ENCODE measurements at places on chromosomes 13 and 19.

GRCh38 chr13:95234242-95234641, 67.0 kb downstream of the ABCC4 start:
- no peak for DNase-seq

GRCh38 chr19:40507892-40508291, 41.1 kb downstream of the SPTBN4 start:
- no peak for DNase-seq

- DNase-seq, result no peak
Measured at GRCh38 chr19:16159655-16160054, 13.7 kb downstream of the CIB3 start.

- no peak for DNase-seq
Measured at GRCh38 chr19:31586282-31586681, 237.0 kb upstream of the TSHZ3 start.

DNA sequence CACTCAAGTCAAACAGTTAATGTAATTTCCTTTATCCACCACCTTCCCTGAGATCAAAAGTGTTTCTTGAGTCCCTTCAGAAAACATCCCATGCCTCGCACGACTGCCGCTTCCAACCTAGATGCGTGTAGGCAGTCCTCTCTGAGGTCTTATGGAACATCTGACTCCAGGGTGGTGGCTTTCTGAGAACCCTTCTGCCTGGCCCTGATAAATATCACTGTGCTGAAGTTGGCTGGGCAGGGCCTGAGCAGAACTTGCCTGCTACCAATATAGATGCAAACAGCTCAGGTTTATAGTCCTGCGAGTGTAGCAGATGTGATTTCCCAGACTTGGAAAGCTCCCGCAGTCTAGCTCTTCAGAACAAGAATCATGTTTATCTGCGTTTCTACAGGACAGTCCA, 61.1 kb upstream of the GPR12 start:
- DNase-seq, result no peak

DNA sequence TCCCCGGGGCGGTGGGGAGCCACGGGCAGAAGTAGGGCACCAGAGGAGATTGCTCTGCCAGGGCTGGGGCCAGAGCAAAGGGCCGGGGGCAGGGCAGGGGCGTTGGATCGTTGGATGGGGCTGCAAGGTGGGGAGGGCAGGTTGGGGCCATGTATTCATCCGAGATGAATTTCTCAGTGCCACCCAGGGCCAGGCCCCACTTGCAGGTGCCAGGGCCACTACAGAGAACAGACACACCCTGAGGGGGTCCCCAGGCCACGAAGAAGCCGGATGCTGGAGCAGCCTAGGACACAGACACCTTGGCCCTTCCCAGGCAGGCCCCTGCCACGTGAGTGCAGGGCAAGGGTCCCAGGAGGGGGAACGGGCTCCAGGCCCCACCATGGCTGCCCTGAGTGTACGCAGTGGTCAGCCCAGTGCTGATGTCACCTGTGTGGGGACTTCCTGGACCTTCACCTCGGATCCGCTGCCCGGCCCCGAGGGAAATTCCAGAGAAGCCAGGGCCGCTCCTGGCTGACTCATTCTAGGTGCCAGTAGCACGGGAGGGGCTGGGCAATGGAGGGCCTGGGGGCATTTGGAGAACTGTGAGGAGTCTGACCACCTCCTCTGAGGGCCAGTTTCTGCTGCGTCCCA, 9.6 kb upstream of the SBNO2 start:
- DNase-seq, result peak; percentile 64

DNA sequence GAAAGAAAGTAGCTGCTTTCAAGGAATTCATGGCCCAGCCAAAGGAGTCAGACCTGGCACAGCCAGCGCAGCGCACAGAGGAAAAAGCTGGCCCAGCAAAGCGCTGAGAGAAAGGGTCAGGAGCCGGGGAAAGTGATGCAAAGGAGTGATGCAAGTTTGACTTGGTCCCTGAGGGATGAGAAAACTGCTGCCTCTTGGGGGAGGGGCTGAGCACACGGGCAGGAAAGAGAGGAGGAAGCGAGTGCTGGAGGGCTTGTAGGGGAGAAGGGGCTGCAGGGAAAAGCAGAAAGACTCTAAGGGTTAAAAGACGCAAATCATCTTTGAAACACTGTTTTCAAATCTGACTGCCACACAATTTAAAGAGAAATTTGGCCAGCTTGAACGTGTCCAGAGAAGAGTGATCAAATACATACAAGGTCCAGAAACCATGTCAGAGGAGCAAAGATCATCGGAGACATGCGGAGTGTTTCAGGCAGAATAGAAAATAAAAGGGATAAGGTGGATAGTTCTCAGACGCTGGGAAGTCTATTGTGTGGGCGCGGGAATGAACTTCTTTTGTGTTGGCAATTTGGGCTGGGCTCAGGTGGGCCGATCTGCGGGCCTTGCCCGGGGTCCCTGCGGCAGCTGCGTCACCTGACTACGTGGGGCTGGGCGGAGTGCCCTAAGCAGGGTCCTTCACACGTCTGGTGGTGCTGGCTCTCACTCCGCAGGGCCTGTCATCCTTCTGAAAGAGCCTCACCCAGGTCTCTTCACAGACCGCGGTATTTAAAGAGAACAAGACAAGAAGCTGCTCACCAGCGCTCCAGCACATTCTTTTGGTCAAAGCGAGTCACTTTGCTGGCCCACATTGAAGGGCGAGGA, 18.1 kb downstream of the N4BP2L1 start:
- no peak for DNase-seq

DNA sequence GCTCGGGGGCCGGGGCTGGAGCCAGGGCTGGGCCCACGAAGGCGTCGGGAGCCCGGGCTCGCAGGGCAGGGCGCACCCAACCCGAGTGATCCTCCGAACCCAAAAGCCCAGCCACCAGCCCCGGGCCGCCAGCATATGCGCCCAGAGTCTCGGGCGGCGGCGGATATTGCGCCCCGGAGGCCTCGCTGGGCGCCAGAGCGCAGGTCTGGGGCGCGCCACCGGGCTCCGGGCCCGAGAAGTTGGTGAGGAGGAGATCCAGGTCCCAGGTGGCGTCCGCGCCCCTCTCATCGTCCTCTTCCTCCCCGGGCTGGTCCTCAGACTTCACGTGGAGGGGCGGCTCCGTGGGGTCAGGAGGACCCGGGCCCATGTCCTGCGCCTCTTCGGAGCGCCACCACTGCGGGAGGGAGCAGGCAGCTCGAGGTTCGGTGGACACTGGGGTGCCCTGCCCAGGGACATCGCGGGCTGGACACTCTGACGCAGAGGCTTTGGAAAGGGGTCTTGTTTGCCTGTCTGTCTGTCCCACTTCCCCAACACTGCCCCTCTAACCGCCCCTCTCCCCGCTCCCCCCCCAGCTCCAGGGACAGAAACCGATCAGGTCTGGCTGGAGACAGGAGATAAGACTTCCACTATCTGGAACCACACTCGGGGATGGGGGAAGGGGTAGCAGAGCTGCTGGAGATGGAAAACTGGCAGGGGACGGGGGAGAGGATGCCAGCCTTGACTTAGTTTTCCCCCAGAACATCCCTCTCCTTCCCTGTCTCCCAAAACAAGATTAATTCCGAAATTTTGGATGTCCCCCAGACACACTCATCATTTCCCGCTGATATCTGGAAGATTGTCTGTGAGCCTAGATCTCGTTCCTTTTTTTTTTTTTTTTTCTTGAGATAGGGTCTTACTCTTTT, 1.0 kb downstream of the KLF1 start:
- no peak for DNase-seq

GRCh38 chr19:31064491-31064890, 284.7 kb downstream of the TSHZ3 start:
- DNase-seq, result no peak

GRCh38 chr13:93673885-93674284, 447.3 kb downstream of the GPC6 start:
- no peak for DNase-seq

DNA sequence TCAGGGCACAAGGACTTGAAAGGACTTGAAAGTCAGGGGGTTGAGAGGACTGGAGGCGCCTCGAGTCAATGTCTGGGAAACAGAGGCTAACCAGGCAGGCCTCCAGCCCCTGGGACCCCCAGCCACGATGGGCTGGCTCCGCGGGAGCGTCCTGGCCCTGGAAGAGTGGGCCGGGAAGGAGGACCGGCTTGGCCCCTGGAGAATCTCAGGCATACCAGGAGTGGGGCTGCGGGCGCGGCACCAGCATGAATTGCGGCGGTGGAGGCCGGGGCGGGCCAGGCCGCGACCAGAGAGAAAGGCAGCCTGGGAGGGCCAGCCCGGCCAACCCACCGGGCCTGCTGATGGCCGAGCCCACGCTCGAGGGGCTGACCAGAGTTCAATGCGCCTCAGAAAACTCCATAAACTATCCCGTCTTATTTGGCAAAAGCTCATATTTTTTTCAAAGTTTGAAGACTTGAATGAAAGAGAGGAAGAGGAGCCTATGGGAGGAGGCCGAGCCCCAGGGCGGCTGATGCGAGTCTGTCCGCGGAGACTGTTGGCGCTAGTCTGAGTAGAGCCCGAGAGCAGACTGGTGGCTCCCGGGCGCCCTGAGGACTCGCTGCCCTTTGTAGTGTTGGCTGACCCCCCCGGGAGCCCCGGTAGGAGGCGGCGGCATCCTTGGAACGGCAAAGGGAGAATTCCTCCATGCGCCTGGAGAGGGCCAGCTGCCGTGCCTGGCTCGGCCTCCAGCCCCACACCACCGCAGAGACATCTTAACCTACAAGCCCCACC, 68.0 kb downstream of the MLLT1 start:
- DNase-seq, result no peak

Data from spleen (tissue), 13 donors.